ENCODE measurements at places on chromosomes 7 and 10.

DNA sequence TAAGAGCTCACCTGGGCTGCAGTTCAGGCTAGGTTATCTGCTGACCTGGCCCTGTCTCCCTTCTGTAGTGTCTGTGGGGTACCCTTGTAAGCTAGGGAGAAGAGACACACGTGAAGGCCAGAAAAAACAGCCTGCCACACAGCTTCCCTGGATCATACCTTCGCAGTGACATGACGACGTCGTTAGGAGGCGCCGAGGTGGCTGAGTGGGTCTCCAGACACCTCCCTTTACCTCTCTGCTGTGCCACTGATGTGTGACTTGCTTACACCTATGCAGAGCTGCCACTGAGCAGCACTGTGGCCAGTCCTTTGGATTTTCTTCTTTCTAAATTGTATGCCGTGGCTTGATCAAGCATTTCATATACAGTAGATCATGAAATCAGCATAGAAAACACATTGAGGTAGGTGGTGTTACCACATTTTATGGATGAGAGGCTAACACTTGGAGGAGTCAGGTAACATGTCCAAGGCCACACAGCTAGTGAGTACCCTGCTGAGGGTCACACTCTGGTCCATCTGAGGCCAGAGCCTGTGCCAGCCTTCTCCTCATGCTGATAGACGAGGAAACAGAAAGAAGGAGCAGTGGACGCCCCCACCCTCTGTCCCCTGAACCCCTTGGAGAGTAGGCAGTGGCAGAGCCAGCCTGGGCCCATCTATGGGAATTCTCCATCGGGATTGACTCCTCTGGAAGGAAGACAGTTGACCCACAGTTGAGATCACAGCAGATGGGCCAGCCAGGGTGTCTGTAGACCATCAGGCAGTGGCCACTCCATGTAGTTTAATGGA lies 23.1 kb downstream of the HTRA1 start:
- no peak for DNase-seq

DNA sequence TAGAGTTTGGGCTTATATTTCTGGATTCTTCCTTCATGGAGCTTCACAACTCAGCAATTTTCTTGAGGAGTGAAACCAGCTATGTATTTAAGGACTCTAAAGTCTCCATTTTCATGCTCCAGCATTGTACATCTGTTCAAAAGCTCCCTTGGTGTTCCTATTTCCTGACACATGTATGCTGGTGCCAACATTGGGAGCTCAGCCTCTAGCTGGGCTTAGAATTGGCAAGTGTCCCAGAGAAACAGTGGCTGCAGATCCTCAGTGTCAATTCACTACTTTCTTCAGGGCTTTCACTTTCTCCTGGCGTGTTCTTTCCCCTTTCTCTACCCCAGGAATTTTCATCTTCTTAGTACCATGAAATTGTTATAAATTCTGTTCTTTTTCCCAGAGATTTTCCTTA lies 103.1 kb downstream of the ZNF467 start:
- peak; percentile 32 for DNase-seq

DNA sequence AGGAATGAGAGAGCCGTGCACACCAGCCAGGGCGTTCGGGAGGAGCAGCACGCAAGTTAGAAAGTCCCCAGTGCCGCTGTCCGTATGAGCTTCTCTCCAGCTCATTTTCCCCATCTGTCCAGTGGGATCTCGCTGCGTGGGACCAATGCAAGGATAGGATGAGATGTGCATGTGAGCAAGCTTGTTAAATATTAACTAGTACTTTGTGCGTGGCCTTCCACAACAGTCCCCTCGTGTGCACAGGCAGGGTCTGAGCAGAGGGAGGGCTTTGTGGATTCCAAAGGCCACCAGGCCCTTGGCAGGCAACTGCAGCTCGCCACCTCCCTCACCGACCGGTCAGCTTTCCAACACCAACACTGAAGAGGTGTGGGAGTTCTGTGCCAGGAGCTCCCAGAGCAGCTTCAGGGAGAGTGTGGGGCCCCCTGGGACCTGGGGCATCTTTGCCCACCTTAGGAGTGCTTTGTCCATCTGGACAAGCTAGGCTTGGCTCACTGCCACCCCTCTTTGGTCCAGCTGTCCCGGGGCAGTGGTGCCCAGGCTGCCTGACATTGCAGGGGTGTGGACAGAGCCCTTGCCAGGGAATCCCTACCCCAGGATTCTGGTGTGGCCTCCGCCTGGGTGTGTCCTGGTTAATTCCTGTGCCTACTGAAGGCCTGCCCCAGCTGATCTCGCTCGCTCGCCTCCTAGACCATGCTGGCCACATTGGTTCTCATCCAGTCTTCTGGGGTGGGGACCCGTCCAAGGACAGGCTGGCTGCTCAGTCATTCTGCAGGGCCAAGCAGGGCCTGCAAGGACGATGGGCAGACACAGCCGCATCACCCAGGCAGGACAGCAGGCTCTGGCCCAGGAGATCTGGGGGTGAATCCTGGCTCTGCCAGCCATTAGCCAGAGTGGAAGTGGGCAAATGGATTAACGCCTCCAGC lies 5.3 kb downstream of the FAM20C start:
- DNase-seq = no peak

GRCh38 chr10:12348294-12348869 lies 965 bp upstream of the CAMK1D start:
- no peak for DNase-seq

DNA sequence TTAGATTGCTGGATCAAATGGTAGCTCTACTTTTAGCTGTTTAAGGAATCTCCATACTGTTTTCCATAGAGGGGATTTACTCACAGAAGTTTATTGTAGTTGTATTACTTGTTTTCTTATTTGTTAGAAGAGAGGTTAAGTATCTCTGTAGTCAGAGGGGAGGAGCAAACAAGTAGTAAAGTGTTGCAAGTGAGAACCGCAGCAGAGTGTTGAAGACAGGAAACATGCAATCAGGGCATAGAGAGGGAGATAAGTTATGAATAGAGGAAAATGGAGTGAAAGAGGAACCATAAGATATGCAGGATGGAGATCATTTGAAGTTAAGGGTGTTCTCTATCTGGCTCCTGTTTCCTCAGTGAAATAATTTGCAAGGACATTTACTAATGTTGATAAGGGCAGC lies 331.4 kb upstream of the TMEM229A start:
- DNase-seq = no peak

Measured in dermis microvascular lymphatic vessel endothelial cell (primary cell).